ENCODE measurements at places on chromosomes 12 and 14.

GRCh38 chr12:65082406-65082805 is 38.7 kb downstream of the WIF1 start:
- no peak for DNase-seq

DNA sequence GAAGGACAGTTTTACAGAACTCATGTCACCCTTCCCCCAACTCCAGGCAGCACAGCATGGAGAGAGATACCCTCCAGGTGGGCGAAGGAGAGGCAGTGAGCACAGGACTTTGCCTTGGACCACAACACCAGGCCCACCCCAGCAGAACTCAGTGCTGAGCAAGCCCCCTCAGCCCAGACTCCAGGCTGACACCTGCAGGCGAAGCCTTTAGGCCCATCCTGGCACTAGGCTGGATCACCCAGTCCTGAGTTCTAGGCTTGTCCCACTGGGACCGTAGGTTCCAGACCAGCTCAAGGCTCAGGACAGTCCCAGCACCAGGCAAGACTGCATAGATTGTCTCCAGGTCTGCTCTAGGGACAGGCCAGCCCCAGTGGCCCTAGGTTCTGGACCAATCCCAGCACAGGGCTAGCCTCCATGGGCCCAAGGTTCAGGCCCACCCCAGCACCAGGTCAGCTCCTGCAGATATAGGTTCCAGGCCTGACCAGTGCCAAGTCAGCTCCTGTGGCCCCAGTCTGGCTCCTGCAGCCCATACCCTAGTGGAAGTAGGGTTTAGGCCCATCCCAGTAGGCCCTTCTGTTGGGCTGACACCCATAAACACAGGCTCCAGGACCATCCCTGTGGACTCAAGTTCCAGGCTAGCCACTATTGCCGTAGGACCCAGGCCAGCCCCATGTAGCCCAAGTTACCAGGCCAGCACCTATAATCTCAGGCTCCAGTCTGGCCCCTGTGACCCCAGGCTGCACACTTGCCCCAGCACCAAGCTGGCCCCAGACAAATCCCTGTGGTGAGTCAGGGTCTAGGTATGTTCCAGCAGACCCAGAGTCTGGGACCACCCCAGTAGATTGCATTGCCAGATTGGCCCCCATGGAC is 9.4 kb downstream of the WASHC3 start:
- DNase-seq, result no peak

DNA sequence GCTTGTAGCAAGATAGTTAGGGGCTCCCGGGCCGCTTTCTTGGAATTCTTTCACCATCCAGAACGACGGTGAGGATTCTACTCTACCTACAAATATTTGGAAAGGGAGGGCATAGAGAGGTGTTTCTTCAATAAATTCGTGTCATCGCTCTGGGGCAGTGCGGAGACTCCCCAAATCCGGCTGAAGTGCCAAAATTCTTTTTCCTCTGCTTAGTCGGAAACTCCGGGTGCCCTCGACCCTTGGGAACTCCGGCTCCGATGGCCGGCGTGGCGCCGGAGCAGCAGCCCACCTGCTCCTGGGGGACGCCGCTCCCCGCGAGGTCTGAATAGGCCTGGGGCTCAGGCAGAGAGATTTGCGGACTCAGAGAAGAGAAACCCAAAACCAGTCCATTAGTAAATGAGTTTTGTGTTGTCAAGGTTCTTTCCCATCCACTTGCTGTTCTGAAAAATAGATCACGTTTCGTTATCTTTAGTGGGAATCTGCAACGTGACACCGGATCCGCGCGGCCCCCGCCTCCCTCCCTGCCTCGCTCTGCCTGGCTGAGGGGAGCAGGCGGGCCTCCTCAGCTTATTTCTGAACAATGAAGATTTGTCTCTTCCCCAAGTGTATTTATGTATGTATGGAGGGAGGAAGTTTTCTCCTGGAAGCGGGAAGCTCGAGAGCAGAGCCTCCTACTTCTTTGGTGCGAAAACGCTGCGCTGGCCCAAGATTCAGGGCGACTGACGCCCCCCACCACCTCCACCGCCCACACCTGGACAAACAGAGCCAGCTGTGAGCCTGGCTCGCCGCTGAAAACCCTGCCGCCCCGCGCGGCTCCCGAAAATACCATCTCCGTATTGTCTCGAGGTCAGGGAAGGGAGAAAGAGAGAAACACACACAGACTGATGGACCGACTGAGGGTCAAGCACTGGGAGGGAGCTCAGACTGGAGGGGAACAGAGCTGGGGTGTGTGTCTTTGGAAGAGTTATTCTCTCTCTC is 3.7 kb upstream of the SIX1 start:
- no peak for DNase-seq

DNA sequence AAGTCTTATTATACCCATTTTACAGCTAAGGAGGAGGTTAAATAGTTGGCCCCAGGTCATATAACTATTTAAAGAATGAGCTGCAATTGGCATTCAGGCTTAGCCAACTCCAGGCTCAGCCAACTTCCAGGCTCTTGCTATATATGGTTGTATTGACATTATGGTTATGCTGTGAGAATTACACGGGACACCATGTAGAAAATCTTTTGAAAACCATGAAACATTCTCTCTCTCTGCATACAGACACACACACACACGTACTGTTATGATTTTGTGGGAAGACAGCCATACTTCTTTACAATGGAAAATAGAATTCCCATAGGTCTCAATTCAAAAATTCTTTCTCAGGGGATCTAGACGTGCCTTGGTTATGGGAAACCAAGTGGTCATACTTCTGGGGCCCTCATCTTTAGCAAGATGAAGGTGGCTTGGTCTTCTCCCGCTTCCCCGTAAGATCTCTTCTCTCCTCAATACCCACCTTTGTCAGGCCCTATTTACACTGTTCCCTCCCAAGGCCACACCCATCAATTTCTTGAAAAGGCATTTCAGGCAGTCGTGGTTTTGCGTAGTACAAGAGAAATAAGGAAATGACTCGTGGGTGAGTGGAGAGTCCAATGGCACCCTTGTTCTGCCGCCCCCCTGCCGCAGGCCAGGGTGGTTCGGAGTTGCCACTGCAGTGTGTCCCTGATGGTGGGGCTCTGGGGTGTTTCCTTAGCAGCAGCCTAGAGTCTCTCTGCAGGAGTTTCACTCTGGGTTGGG is 10.0 kb upstream of the GPRC5A start:
- no peak for DNase-seq

DNA sequence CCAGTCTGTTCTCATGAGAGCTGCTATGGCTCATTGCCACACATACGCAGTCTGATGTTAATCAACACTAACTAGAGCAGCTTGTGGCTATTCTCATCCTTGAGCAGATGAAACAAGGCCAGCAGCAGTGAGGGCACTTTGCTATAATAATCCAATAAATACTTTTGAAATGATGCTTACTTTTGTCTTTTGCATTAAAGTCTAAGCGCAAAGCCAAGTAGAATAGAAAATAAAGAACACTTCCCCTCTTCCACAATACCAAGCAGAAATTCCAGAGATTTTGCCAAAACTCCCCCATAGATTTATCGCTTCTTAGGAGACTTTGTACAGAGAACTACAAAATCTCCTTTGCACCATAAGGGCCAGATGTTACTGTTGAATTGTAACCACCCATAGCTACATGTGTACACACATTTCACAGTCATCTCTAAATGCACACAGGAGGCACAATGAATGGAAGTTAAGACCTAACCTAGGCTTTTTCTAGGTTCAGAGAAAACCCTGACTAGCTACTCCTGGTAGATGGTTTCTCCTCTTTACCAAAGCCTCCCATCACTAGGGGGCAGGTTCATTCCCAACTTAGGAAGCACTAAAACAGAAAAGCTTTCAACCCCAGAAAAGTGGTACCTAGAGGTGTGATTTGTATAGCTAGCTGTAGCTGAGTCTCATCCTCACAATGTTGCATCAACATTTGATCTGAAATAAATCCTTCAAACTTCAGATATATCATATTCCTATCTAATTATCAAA is 119.3 kb downstream of the HMGA2 start:
- no peak for DNase-seq

- DNase-seq, result no peak
Measured at GRCh38 chr12:91890742-91891141, 254.9 kb downstream of the BTG1 start.

DNA sequence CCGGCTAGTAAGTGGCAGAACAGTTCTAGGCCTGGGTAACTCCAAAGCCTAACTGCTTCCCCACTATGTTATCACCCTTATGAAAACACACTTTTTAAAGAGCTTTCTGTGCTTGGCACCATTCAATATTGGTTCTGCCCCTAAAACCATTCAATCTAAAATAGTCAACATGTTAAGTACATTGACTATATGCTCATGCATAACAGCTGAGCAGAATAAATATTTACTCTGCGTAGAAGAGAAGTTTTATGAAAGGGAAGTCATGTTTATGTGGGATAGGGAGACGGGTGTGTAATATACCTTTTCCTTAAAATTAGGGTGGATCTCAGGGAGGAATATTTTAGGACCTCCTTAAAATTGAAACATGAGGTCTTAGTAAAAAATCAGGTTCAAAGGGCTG is 80.5 kb downstream of the SAMD4A start:
- DNase-seq, result no peak

DNA sequence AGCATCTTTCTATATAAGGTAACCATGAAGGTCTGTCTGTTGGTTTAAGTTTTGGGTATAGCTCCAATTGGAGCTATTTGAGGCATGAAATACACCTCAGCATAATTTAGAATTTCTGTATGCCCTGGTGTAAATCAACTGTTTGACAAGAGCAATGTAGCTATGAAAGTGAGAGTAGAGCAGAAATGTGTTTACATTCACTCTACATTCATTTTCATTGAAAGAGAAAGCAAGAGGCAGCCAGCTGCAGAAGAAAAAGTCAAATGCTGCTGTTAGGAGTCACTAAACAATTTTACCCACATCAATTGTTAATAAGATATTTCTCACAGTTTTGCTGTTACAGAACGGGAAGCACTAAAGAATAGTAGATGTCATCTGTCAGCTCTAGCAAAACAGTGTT is 252.5 kb downstream of the SLC6A15 start:
- no peak for DNase-seq

DNA sequence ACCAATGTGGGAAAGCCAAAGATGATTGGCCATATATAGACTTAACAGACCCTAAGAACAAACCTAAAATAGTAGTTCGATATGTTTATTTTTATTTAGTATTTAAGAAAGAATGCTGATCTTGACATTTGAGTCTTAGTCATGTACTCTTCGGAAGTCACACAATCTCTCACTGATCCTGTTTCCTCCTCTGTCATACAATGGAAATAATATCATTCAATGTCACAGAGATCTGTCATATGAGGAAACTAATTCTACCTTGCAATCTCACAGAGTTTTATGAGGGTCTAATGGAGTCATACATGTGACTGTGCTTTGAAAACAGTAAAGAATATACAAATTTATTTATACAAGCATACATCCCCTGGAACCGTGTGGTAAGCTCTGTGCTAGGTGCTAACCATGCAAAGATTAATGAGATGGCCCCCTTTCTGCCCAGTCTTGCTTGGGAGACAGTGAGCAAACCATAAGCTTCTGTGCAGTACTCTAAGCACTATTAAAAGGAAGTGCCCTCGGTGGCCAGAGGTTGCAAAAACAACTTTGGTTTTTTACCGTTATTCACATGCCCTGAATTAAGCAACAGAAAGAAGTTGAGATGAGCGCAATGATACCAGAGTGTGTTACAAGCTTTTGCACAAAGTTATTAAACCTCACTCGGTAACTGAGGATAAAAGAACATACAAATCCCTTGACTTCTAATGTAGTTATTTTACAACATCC is 1.7 kb upstream of the LIN7A start:
- no peak for DNase-seq

GRCh38 chr14:96625426-96625985 is 123.3 kb downstream of the PAPOLA start:
- DNase-seq, result no peak

DNA sequence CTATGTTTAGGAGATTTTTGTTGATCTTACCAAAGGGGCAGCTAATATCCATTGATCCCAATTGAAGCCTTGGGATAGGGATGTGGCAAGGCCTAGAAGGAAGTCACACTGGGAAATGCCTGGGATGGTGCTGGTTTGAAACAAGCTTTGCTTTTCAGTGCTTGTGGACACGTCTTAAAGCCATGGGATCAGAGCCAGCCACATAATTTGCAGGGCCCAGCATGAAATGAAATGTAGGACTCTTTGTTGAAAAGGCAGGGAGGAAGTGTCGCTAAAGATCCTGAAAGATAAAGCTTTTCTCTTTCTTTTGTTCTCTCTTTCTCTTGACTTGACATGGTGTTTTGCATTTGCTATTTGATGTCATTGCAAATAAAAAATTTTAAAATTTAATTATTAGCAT is 5.0 kb downstream of the TTC9 start:
- DNase-seq, result no peak

GRCh38 chr12:98754095-98754494 is 109.0 kb downstream of the APAF1 start:
- peak; percentile 52 for DNase-seq

GRCh38 chr14:93857081-93857480 is 68.8 kb upstream of the PRIMA1 start:
- DNase-seq, result no peak

- DNase-seq, result no peak
Measured at GRCh38 chr12:32226768-32227167, 120.1 kb downstream of the BICD1 start.

- no peak for DNase-seq
Measured at GRCh38 chr12:108307006-108307405, 32.1 kb downstream of the CMKLR1 start.

GRCh38 chr12:111636209-111636945 is 37.3 kb upstream of the ATXN2 start:
- no peak for DNase-seq

DNA sequence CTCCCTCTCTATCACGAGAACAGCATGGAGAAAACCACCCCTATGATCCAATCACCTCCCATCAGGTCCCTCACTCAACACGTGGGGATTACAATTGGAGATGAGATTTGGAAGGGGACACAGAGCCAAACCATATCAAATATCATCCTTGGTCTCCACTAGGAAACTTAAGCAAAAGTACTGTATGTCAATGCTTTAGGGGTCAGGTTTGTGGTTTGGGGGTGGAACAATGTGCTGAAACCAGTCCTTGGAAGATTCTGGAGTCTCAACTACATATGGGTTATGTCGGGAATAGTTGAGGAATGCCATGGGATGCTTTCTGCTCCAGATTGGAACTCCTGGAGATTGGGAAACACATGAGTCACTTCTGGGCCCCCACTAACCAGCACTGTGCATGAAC is 48.3 kb upstream of the CCDC63 start:
- no peak for DNase-seq

DNA sequence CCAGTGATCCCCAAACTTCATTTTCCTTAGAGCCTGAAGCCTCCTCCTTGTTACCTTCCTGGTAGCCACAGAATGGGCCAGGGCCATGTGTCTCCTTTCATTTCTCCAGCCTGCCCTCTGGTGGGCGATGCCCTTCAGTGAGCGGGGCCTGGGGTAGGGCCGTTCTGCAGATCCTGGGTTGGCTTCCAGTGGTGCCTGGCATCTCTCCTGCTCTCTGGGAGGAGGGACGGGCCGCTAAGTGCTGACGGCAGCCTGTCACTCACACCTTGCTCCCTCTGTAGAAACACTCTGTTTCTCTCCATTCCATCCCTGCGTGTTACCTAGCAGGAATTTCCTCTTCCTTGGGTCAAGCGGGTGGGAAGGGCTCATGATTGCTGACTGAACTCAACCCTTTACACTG is 232.1 kb downstream of the CACNA1C start:
- peak; percentile 71 for DNase-seq

- no peak for DNase-seq
Measured at GRCh38 chr12:131916306-131917138, 12.6 kb upstream of the PUS1 start.
